Stimulated activated CD4-positive, alpha-beta T cell treated with anti-CD3 and anti-CD28 coated beads, Interleukin-15, amount 100 ng/mL, for 1 hour (primary cell): ENCODE measurements at places on chromosomes 4 and X.
A peak's percentile ranks its signal among the peaks of the same experiment; 100 is the strongest.

DNA sequence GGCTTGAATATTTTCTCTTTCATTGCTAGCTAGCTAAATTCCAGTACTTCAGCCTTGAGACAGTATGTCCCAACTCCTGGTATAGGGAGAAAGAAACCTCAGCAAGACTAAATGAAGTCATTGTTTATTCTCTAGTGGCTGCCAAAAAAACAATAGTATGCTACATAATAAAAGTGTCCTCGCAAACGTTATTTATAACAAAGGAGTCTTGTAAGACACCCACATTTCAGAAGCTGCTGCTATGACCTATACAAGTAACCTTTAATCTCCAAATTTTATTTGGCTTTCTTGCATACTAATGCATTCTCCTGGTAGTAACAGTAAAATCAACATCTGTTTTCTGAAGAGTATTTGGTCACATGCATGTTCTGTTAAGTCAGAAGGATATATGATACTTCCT, 28.8 kb downstream of the NEK1 start:
- no peak for DNase-seq

- DNase-seq: no peak
Measured at GRCh38 chr4:114922592-114922933, 190.9 kb downstream of the NDST4 start.

- DNase-seq: peak; percentile 60
Measured at GRCh38 chr4:1809754-1810502, 16.8 kb downstream of the FGFR3 start.

DNA sequence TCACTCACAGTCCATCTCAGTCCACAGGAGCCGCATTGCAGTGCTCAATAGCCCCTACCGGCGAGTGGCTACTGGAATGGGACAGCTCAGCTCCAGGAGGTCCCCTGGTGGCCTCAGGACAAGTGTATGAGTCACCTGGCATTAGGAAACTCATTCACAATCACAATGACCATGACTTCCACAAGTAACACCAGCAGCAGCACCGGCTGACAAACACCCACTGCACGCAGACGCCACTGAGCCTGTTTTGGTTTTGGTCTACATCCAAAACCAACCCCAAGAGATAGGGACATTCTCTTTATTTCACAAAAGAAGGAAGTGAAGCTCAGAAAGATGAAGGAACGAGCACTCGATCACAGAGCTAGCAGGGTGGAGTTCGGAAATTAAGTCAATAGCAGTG, 8.1 kb downstream of the JAKMIP1 start:
- DNase-seq: no peak

DNA sequence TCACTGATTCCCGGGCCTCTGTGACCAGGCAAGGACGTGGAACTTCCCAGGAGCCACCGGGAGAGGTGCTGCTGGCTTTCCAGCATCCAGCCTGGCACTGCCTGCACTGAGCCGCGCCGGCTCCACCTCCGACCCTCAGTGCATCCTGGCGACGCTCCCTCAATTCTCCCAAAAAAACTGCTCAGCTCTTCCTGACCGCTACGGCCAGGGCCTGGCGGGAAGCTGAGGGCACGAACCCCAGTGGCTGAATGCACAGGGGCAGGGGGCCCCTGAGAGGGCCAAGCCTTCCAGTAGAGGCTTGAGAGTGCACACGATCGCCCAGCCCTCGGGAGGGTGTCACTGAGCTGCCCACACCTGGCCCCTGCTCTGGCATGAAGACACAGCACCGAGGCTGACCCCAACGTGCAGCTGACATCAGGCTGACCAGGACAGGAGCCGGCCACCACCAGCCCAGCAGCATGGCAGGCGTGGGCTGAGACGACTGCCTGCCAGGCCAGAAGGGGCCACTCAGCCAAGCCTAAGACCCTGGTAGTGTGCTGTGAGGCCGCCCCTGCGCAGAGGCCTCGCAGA, 6.9 kb downstream of the CTBP1 start:
- no peak for DNase-seq

DNA sequence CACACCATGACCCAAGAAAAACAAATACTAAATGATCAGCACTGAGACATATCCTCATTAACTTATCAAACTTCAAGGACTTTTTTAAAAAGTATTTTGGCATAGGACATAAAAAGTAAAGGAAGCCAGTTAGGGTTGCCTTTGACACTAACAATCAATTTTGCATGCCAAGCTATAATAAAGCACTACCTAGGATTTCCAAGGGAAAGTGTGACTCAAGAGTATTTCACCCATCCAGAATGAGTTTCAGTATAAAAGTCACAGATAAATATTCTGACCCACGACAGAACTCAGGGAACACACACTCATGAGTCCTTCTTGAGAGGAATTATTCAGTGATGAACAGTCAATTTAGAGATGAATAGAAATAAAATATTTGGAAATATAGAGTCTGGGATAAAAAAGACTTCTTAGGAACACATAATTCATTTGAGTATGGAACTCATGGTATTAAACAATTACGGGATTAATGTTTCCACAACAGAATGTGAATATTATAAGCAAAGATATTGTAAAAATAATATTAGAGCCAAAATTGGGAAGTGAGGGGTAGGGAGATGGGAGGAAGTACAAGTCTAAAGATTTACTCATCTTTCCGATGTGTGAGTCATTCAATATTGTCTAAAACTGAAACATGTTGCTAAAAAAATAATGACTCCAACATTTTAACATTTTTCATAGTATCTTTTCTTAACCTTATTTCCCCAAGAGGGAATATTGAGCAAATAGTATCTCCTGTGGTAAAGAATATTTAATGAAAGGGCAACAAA, 143.5 kb upstream of the LNX1 start:
- DNase-seq: no peak

- DNase-seq: no peak
Measured at GRCh38 chr4:145520172-145520571, 38.5 kb downstream of the SMAD1 start.

DNA sequence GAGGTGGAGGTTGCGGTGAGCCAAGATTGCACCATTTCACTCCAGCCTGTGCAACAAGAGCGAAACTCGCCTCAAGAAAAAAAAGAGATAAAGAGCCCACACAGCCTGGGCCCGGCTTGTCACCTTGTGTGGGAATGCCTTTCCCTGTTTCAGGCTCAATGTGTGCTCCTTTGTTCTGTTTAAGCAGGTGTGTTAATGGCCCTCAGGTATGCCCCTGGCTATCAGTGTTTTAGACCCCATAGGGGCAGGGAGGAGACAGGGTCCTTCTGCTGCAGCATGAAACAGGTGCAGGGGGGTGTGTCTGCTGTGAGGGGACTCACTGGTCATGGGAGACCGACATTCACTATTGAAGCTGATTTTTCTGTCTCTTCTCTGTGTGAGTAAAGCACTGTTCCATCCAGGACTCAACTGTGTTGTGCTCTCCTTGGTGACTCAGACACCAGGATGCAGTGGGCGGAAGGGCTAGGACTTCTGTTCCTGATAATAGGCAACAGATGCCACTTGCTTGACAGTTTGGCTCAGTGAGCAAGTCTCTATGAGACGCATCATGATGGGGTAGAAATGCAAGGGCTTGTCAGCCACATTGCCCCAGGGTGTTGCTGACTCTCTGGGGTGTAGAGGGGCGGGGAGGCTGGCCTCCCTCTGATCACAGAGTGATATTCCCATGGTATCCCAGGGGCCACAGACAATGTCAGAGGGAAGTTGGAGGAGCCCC, 15.6 kb upstream of the LAP3 start:
- no peak for DNase-seq

- DNase-seq: no peak
Measured at GRCh38 chrX:31483336-31483735, 411.5 kb upstream of the FTHL17 start.

GRCh38 chr4:175891851-175892250, 79.8 kb upstream of the GPM6A start:
- no peak for DNase-seq

DNA sequence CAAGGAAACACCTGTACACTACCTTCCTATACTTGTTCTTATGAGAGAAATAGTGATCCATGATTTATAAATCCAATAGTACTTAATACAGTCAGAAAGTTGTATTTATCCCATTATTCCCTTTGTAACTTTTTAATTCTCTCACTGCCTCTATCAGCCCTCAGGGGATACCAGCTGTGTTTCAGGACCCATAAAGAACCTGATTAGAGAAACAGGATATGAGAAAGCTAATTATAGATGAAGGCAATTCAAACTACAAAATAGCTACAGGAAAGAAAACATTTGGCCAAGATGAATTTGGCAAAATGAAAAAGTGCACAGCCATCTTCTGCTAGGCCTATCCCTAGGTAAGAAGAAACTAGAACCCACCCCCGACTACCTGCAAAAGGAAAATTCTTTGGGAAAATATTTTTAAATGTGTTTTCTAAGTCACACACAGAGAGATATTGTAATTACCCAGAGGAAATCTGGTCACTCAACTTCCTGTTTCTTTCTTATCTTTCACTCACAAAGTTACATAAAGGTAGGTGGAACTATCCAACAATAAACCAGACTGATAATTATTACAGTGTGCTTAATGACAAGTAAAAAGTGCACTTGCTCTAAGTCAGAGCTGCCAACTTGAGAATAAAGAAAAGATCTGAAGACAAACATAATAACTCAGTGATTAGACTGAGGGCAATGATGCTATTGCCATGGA, 836.5 kb upstream of the HTR2C start:
- DNase-seq: no peak

DNA sequence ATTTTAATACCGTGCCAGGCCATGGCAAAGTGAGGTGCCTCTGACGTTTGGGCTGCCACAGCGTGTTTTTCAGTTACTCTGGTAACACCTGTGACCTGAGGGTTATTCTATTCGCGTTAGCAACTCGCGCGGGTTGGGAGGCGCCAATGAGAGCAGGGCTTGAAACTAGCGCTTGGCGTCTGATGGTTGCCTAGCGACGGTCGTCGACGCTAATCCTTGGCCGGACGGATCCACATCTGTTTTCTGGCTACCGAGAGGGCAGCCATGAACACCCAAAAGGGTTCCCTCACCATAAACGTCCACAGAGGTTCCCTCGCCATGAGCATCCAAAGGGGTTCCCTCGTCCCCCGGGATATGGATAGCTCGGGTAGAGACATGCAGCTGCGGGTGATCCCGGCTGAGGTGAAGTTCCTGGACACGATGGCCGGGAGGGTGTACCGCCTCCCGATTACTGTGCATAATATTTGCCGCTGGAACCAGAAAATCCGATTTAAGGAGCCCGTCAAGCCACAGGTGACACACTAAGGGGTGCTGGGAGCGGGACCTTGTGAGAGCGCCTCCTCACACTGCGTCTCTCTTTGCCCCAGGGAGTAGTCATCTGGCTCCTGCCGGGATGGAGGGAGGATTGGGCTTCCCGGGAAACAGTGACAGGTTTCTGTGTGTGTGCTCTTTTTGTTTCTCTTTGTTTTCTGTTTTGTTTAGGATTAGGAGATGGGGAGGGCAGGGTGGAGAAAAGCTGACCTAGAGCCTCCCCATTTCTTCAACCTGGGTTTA, at the start of gene CFAP47:
Gene CFAP47, plus strand, starts transcription at position 199 of the 774 bp plus-strand sequence. Its CDS starts 66 bp downstream, at position 265.
- DNase-seq: no peak

- DNase-seq: no peak
Measured at GRCh38 chr4:165301833-165302232, 25.6 kb upstream of the MSMO1 start.

DNA sequence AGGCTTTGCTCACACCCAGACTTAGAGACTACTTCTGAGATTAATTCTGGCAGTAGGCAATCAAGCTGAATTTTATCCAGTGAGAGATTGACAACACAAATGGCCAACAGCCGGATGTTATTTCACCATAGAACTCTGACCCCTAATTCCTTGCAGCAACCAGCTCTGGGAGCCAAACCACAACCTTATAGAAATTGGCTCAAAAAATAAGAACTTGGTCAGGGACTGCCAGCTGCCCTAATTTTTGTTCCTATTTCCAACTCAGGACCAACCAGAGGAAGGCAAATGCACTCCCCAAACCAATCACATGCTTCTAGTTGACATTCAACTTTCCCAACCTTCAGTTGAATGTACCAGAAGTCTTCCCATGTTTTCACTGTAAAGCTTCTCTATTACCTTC, 269.7 kb downstream of the HS3ST1 start:
- no peak for DNase-seq

DNA sequence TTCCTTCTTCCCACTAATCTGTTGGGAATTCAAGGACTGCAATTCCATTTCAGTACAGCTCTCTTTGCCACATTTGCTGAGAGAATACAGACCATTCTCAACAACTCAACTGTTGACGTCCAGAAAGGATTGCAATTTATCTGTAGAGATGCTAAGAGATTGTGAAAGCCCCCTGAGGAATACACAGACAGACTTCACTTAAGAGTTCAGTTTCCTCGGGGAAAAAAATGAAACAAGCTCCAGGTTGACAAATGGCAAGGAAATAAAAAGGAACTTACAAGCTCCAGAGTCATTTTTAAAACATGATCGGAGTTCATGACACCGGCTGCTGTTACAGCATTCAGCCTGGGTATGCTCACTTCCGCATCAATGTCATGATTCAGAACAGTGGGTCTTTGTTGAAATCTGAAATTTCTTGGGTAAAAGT, 13.8 kb downstream of the TLR10 start:
- DNase-seq: no peak

DNA sequence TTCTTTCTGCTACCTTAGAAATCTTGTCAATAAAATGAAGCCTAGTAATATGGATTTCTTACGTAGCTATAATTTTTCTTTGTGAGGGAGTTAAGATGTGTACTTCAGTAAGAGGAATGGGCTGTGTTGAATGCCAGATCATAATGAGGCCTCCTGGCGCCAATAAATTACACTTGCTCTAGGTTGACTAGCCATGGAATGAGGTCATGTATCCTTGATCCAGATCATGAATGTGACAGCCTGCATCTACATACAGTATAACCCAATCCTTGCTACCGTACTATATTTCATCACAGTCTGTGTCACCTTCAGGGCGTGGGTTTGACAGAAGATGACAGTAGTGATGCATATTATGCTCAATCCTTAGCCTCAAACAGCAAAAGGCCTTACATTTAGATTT, 36.2 kb downstream of the NHS start:
- no peak for DNase-seq

- DNase-seq: no peak
Measured at GRCh38 chr4:78379040-78379439, 172.5 kb upstream of the ANXA3 start.

DNA sequence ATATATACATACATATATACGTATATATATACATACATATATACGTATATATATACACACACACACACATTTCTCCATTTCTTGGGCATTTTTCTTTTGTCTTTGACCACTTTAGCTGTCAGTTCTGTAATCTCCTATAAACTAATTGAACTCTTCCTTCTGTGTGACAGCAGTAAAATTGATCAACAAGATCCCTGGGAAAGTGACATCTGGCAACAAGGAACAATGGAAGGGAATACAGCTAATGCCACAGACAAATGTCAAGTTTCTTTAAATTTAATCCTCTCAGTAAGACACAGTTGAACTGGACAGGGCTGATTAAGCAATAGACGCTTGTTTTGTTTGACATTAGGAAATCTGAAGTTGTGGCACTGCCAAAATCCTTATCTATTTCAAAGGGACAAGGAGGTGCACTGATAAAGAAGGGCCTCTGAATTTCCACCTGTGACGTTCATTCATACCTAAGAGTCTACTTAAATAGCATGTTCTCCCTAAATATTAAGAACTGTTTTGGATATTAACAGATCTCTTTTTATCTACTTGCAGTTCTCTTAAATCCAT, 126.9 kb downstream of the RNF150 start:
- DNase-seq: no peak
